ENCODE measurements at places on chromosomes 7 and 10. TPM values are rescaled to one million over a fixed set of nuclear protein-coding genes. Genes with fewer than 3 reads are reported as not detected.

The AKR1C8 gene
- total RNA-seq = not detected

The ZNF3 gene
- 14.6 TPM for total RNA-seq

DNA sequence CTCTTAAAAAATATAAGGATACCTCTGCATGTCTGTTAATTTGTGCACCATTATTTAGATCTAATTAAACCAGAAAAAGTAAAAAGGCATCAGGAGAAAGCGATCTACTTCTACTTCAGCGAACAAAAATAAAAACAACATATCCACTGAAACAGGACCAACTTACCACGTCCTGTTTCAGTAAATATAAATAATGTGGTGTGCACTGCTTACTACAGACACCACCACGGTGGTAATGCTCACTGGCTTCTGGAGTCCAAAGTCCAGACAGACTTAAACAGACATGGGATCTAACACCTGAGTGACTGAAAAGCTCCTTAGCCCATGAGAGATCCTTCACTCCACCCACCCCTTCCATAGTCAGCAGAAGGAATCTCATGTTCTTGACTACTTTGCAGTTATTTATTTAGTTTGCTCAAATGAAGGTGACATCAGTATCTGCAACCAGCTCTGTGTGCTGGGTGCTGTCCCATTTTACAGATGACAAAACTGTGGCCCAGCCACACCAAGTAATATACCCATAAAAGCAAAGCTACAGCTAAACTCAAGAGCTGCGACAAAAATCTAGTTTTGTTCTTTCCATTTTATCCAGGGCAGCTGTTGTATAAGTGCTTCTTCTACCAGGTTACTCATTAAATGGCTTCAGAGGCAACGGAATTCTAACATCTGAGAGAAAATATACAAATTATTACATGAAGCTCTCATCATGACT lies 62.1 kb upstream of the NCAPG2 start:
- no peak for DNase-seq

DNA sequence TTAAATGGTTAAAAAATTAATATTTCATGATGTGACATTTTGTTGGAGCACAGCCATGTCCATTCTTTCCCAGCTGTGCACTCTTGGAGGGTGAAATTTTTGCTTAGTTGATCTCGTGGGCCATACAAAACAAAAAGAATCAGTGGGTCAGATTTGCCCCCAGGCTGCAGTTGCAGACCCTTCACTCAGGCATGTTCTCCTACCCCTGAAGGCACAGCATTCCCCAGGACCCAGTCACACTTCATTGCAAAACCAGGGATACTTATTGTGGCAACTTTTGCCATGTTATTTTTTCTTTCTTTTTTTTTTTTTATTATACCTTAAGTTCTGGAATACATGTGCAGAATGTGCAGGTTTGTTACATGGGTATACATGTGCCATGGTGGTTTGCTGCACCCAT lies 6.0 kb downstream of the TAS2R40 start:
- no peak for DNase-seq

GRCh38 chr7:44769776-44770294 lies 21.2 kb downstream of the ZMIZ2 start:
- DNase-seq = peak; percentile 44

GRCh38 chr10:85317827-85318226 lies 989.4 kb downstream of the CCSER2 start:
- no peak for DNase-seq

DNA sequence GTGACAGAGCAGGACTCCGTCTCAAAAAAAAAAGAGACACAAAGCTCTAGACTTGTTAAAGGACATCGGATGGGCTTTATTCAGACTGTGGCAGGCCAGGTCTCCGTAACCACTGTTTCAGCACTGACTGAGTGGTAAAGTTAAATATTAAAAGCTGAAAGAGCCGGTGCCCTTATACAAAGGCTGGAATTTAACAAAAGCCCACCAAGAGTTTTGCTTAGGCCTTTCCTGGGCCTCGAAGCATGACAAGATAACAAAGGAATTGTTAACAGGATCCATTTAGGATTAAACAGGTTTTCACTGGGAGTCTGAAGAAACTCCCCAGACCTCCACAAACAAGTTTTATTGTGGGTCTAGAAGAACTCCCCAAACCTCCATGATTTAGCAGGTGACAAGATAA lies 727.8 kb downstream of the TYW1 start:
- no peak for DNase-seq

DNA sequence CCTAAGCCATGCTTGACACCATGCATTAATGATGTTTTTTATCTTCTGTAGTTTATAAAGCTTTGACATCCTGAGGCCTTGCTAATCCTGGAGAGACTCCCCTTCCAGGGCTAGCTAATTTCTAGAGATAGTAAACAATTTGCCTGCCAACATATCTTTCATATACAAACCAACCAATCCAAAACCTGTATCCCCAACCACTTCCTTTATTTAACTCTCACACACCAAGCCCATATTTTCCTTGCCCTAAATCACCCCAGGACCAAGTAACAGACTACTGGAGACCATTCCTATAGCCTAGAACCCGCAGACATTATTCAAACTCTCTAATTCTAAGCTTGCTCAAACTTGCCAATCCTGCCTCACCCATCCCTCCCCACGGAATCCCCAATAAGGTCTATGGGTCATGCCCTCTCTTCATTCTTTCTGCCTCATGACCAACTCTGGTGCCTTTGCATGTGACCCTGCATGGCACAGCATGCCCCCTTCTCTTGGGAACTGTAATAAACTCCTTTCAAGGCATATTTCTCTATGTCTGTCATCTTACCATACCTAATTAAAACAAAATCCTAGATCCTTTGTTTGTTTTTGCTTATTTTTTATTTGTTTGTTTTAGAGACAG lies 116.6 kb upstream of the CACUL1 start:
- no peak for DNase-seq
